Placental pericyte (primary cell): ENCODE measurements at places on chromosomes 3 and 15. TPM values are rescaled to one million over a fixed set of nuclear protein-coding genes. Genes with fewer than 3 reads are reported as not detected.

The P2RY1 gene
- total RNA-seq: under 0.01 and 0.43 TPM in 2 replicates

The LARP6 gene
- total RNA-seq: 40.5 and 211 TPM in 2 replicates

The MOBP gene
- not detected in 2 replicates for total RNA-seq

The C3orf80 gene
- total RNA-seq: 5.7 and 9.7 TPM in 2 replicates

The GPR15 gene
- not detected in 2 replicates for total RNA-seq

The CCDC39 gene
- not detected in 2 replicates for total RNA-seq

The CFAP161 gene
- total RNA-seq: 0.72 TPM in 1 of 2 replicates, not detected in the other

The TM6SF1 gene
- 2.6 and 4.4 TPM in 2 replicates for total RNA-seq

The ACKR4 gene
- under 0.01 and 3.4 TPM in 2 replicates for total RNA-seq

The NRROS gene
- 1.3 and 2.0 TPM in 2 replicates for total RNA-seq

The IFT80 gene
- 34.6 and 41.8 TPM in 2 replicates for total RNA-seq

The TMEM212 gene
- not detected in 2 replicates for total RNA-seq

The KLHL6 gene
- total RNA-seq: under 0.01 TPM in 1 of 2 replicates, not detected in the other

The RETNLB gene
- not detected in 2 replicates for total RNA-seq

The FANCD2OS gene
- not detected in 2 replicates for total RNA-seq

The UNC45A gene
- 64.3 and 74.7 TPM in 2 replicates for total RNA-seq

The ATP13A5 gene
- total RNA-seq: not detected in 2 replicates

The EPM2AIP1 gene
- total RNA-seq: 13.3 and 22.2 TPM in 2 replicates

The HRG gene
- total RNA-seq: not detected in 2 replicates

The THPO gene
- 0.14 TPM in 1 of 2 replicates, not detected in the other for total RNA-seq

The CHRFAM7A gene
- 0.22 TPM in 1 of 2 replicates, not detected in the other for total RNA-seq

The CACNA2D2 gene
- total RNA-seq: not detected in 2 replicates

The MUSTN1 gene
- total RNA-seq: not detected in 2 replicates

The CPN2 gene
- total RNA-seq: not detected in 2 replicates

The ZBTB47 gene
- total RNA-seq: 26.0 and 35.4 TPM in 2 replicates

The ST3GAL6 gene
- 6.9 and 14.0 TPM in 2 replicates for total RNA-seq

The BNC1 gene
- 26.5 and 54.5 TPM in 2 replicates for total RNA-seq

The PDCD7 gene
- total RNA-seq: 15.1 and 26.1 TPM in 2 replicates

The CCRL2 gene
- total RNA-seq: 0.57 TPM in 1 of 2 replicates, not detected in the other

The WDR48 gene
- total RNA-seq: 23.2 and 32.2 TPM in 2 replicates

The SNX22 gene
- total RNA-seq: under 0.01 and 0.14 TPM in 2 replicates
